ENCODE measurements at places on chromosomes 12 and 14.
A peak's percentile ranks its signal among the peaks of the same experiment; 100 is the strongest.

DNA sequence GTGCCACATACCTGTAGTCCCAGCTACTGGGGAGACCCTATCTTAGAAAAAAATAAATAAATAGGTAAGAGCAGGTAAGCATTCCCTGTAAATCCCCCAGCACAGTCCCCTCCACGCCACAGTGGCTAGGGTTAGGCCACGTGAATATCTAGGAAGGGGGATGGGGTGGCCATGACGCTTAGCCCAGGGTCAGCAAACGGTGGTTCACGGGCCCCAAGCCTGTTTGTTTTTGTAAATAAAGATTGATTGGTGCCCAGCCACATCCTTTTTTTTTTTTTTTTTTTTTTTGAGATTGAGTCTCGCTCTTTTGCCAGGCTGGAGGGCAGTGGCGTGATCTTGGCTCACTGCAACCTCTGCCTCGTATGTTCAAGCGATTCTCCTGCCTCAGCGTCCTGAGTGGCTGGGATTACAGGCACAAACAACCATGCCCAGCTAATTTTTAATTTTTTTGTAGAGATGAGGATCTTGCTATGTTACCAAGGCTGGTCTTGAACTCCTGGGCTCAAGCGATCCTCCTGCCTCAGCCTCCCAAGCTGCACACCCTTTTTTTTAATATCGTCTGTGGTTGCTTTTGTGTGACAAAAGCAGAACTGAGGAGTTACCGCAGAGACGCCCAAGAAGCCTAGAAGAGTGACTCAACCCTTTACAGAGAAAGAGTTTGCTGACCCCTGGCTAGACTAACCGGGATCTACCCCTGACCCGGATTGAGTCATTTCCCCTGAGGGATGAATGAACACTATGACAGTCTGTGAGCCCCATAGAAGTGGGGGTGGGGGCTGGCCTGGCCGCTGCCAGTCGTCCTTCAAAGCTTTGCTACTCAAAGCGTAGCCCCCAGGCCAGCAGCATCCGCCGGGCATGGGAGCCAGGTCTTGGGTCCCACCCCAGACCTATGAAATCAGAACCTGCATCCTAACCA, 113.7 kb upstream of the NCOR2 start:
- DNase-seq: no peak

GRCh38 chr14:103280278-103280928, 53.6 kb upstream of the EIF5 start:
- DNase-seq: no peak

GRCh38 chr14:24315807-24316596, 4.7 kb downstream of the LTB4R start:
- DNase-seq: no peak

DNA sequence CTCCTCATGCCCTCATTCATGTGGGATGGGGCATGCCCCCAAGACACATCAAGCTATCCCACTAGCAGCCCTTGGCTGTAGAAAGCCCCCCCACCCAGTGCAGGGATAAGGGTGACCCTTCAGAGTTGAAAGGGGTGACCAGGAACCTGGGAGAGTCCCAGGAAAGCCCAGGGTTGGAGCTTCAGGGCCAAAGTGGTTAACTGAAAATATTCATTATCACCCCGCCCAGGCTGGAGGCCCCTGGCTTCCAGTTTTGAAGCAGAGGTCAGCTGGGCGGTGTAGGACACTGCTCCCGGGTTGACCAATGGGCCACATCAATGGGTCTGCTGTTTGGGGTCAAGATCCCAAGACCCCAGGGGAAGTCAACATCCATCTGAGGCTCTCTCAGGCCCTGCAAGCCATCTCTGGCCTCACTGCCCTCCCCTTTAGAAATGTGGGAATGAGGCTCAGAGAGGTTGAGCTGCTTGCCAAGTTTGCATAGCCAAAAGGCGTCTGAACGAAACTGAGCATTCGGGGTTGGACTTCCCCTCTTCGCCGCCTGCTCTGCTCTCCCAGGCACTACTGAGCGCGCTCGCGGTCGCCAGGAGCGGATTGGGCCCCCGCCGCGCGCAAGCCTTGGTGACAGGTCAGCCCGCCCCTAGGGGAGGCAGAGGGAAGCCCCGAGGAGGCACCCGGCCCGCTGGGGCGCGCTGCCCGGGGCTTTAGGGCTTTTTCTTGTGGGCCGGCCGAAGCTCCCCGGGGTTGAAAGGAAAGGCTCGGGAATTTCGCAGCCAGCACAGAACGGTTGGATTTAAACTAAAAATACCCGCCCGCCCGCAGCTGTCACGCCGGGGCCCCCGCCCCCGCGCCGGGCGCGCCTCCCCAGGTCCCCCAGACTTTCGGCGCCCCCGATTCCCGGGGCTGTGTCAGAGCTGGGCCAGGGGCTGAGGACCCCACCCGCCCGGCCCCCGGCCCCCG, 576 bp downstream of the SYNE3 start:
- peak; percentile 45 for DNase-seq

DNA sequence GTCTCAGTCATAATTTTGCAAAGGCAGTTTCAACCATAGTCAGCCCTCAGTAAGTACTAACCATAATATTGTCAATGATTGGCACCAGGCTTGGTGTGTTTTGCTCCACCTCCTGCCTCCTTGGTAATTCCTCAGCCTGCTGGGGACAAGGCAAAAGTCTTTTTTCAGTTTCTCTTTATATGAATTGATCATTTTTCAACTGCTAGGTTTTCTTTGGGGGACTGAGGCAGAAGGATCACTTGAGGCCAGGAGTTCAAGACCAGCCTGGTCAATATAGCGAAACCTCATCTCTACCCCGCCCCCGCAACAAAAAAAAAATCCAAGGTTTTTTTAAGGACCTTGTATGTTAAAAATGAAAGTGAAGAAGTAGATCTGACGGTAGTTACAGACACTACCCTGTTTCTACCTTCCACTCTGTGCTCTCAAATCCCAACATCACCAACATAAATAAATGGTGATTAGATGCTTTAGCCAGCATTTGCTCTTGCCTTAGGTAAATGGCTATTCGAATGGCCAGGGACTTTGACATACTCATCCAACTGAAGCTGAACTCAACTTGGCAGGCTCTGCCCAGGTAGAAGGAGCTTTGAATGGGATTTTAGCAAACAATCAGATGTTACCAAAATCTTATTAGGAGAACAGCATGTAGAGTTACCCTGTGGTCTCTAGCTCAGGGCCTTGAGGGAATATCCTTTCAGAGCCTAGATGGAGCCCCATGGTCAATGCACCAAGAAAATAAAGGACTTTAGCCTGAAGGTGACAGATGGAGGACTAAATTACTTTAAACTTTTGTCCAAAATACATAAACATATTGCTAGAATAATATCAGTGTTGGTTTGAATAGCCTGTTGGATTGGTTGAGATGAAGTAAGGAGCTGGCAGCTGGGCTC, 126.9 kb upstream of the AMIGO2 start:
- DNase-seq: no peak

GRCh38 chr14:99596071-99596627, 7.9 kb downstream of the CCDC85C start:
- DNase-seq: no peak

GRCh38 chr12:8917751-8918150, 3.4 kb downstream of the PHC1 start:
- DNase-seq: no peak

DNA sequence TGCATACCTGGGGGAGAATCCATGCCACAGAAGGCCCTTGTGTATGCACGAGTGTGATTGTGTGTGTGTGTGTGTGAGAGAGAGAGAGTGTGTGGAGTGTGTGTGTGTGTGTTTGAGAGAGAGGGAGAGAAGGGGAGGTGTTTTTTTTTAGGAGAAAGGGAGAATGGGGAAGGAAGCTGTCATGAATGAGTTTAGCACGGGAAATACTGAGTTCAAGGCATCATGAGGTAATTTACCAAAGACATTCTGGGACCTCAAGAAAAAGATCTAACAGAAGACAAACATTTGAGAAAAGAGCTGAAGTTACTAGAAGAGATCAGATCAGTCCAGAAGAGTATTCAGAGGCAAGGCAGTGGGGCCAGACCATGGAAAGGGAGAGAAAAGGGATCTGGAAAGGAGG, 157.1 kb downstream of the TTC7B start:
- DNase-seq: no peak

- no peak for DNase-seq
These were observed 13.6 kb upstream of the ETFBKMT start for GRCh38 chr12:31645924-31646323.

- no peak for DNase-seq
These were observed 196.3 kb downstream of the EPS8 start for GRCh38 chr12:15592934-15593333.

DNA sequence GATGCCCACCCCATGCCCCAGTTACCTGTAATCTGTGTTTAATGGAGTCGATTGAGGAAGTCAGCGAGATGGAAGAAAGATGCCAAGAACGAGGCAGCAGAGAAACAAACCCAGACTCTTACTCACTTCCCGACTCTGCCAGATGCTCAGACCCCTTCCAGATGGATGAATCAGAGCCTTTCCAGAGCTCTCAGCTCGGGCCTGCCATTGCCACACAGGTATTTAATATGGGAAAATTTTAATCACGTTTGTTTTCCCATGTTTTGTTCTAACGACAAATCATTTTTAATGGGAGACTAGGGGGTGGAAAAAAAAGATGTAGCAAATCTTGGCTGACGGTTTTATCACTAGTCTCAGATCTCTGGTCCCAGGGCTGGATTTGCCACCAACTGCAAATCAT, 72.5 kb upstream of the SRRM4 start:
- no peak for DNase-seq

- no peak for DNase-seq
These were observed 582.3 kb downstream of the KCNH5 start for GRCh38 chr14:62462988-62463387.

DNA sequence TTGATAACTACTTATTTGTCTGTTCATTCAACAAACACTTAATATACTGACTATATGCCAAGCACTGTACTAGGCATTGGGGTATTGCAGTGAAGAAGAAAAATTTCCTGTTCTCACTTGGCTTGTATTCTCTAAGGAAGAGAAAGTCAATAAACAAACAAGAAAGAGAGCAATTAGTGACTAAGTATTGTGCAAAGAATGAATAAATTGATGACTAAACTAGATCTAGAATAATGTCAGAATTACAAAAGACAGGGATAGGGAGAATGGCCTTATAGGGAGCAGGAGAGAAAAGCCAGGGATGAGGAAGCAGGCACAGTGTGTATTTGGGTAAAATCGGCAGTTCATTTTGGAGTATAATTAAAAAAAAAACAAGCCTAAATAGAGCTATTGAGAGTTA, 4.2 kb upstream of the LIN7A start:
- DNase-seq: no peak

GRCh38 chr12:61916831-61917230, 343.4 kb upstream of the USP15 start:
- DNase-seq: no peak

DNA sequence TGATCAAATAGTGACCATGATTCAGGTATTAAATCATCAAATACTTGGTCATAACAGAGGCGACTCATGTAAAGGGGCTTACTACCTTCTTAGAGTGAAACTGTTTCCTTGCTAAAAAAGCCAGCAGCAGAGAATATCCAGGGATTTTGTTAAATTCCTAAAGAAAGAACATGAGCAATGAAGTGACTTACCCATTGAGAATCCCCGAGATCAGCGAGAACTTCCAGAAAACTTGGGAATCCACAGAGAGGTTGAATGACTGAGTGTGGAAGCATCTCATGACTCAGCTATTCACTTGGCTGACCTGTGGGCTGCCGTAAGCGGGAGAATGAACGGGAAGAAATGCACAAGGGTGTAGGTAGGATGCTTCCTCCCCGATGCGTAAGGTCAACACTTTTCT, 85.3 kb upstream of the KCNA1 start:
- no peak for DNase-seq

- no peak for DNase-seq
These were observed 48.9 kb downstream of the PPP1R12A start for GRCh38 chr12:79885911-79886490.

GRCh38 chr12:3464561-3464960, 26.4 kb upstream of the PRMT8 start:
- no peak for DNase-seq

DNA sequence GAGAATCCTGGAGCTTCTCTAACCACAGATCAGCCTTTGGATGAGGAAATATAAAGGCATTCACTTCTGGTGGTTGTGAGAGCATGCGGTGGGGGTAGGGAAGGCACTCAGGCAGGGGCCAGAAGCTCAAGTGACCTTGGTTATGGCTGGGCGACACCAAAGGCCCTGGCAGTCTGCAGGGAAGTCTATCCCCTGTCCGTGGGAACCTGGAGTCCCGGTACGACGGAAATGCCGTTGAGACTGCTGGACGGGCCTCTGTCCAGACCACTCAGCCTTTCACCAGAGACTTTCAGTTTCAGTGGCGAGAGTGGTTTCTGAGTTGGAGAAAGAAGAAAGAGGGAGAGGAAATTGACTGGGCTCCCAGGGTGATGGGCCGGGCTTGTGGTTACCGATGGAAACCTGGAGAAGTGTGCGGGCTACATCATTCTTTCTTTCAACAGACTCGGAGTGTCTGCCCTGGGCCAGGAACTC, 20.9 kb downstream of the ISCA2 start:
- no peak for DNase-seq

GRCh38 chr14:59280961-59281360, 92.5 kb downstream of the DAAM1 start:
- no peak for DNase-seq

DNA sequence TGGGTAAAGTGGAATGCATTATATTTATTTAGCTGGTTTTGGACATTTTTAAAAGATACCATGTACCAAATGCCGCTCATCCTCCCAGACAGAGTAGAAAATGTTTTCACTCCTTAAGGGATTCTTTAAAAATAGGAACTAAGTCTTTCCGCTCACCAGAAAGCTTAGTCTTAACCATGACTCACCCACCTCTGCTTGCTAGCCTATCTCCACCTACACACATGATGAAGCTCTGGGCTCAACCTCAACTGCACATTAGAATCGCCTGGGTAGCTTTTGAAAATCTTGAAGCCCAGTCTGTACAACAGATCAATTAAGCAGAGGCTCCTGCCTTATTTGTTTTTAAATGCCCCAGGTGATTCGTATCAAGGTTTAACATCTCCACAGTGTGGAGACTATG, 260.5 kb downstream of the NEDD1 start:
- DNase-seq: no peak

DNA sequence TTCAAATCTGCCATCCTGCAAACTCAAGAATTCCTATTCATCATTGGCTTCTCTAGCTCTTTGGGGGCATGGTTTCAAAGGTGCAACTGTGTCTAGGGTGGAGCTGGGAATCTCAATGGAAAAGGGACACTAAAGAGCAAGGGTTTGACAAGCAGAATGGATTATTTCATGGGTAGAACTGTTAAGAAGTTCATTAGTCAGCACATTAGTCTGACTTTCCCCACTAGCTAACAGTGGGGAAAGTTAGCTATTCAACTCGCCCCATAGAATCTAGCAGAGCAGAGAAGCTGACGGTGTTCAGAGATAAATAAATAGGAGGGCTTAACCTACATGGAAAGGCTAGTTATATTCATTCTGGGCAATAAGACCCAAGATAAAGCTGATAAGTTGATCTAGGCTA, 153.9 kb downstream of the EMP1 start:
- no peak for DNase-seq

GRCh38 chr12:13099844-13100604, 3.4 kb downstream of the GSG1 start:
- no peak for DNase-seq

- no peak for DNase-seq
These were observed 13.7 kb downstream of the HNRNPC start for GRCh38 chr14:21255385-21256101.

Data from occipital lobe (tissue), 3 donors.